ENCODE measurements at places on chromosomes 12 and 14.
A peak's percentile ranks its signal among the peaks of the same experiment; 100 is the strongest.

DNA sequence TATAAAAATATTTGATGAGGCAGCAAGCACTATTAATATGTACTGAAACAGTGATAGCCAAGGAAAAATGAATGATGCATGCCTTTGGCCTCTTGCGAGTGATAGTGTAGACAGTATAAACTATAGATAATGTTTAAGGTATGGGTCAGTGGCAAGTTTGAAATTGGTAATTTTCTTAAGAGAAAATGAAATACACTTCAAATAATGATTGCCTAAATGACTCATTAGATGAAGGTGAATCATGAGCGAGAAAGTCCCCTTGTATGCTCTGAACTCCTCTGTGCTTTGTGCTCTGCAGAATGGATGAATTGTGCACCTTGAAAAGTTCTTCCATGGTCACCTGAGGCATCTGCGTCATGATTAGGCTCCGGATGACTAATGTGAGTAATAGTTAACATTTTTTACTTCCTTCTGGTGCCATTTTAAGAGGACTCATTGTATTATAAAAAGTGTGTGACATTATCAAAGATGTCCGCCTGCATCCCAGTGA, 84.9 kb upstream of the RTL1 start:
- DNase-seq = no peak

GRCh38 chr14:21268617-21269251, 508 bp downstream of the HNRNPC start:
- peak; percentile 87 for DNase-seq

GRCh38 chr12:80509781-80510556, 65.9 kb downstream of the PTPRQ start:
- no peak for DNase-seq

DNA sequence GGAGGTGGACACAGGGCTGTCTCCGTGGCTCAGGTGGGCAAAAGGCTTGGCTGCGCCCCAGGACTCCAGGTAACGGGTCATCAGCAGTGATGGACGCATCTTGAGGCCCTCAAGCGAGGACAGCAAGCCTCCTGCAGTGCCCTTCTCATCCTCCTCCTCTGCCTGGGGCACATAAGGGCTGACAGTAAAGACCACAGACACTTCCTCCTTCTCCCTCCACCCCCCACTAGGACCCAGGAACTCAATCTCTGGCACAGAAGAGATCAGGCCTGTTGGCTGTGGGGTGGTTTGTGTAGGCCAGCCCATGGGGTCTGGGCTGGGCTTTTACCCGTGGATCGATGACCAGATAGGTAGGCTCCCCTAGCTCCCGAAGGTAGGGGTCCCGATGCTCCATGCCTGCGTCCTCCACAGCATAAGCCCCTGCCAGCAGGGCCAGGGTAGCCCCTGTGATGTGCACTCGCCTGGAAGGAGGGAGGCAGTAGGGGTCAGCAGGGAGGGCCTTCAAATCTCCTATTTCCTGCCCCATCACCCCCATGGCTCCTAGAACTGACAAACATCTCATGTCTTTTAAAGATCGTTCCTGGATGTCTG, 5.7 kb downstream of the ADCY4 start:
- DNase-seq = no peak

GRCh38 chr12:131380220-131380964, 330.5 kb upstream of the SFSWAP start:
- DNase-seq = no peak

- no peak for DNase-seq
Observed at GRCh38 chr14:95206534-95206933, 49.2 kb upstream of the DICER1 start.

DNA sequence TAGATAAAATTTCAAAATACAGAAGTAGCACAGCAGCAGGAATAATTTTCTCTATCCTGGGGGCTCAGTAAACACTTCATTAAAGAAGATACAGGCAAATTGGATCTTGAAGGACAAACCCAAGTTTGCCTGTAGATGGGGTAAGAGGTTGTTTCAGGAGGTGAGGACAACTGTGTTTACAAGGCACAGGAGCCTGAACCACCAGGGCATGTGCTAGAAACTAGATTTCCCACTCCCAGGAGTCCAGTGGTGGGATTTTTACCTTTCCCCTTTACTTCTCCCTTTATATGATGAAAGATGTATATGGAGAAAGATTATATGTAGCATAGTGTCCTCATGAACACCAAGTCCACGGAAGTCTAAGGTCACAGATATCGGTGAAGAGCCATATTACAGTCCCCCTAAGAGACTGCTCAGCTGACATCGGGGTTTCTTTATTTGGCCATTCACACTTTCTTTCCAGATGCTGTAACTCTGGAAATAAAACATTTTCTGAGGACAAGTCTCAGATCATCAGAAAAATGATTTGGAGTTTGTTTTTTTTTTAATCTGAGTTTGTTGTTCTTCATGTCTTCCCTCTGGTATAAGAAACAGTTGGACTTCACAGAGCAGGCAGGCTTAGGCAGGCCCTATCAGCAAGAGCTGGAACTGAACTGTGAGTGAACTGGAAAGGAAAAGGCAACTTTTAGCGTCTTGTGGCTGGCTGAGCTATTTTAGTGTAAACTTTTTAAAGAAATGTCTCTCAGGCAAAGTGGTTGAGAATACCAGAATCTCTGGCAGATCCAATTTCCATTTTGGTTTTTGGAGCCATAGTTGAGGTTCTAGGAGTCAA, 8.0 kb upstream of the EVL start:
- peak; percentile 78 for DNase-seq

GRCh38 chr12:131057211-131057721, 103.6 kb downstream of the ADGRD1 start:
- DNase-seq = no peak

- no peak for DNase-seq
Observed at GRCh38 chr12:127401536-127401935, 865.4 kb upstream of the TMEM132C start.

- DNase-seq = no peak
Observed at GRCh38 chr12:128388461-128389000, 121.6 kb downstream of the TMEM132C start.

- no peak for DNase-seq
Observed at GRCh38 chr14:54786838-54787237, 115.8 kb downstream of the GCH1 start.

DNA sequence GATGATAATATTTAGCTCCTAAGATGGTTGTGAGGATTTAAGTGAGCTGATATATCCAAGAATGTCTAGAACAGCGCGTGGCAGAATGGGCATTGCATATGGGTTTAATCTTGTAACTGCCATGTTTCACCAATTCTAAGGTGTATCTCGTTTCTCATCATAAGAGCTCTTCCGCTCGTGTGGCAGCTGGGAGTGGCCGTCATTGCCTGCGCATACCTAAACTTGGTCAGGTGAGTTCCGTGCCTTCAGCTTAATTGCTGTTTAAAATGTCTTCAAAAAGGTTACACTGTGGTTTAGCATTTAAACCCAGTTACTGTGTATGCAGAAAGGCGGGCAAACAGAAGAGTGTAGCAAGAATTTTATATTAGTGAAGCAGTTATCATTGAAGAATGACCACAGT, 4.5 kb upstream of the AQP2 start:
- no peak for DNase-seq

- no peak for DNase-seq
Observed at GRCh38 chr12:68455691-68456345, 123.7 kb upstream of the MDM1 start.

DNA sequence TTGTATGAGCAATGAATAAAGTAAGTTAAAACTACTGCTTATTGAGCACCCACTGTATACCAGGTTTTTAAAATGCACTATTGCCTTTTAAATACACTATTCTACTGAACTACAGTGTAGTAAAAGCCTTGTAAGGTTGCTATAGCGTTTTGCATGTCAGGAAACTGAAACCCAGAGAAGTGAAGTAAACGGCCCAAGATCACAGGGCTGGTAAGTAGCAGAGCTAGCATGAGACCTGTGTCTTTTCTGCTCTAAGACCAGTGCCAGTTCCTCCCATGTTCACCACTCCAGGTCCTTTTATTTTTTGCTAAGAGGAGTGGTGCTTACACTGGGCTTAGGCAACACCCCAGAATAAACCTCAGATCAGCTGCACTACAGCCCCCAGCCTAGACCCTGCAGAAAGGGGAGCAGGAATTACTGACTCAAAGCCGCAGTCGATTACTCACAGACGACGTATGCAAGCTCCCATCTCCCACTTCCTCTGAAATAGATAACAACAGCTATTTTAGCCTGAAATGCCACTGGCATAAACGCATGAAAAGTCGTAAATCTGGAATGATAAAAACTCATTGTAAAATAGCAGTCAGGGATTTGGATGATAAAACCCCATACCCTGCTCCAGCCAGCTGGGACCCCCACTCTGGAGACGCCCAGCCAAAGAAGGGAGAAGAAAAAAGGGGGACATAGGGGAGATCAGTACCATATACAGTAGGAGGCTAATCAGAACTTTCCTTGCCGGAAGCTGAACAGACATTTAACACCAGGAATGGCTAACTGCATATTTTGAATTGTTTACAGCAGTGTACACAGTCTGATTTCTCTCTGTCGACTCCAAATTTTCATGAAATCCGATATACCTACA, 108.3 kb downstream of the NUAK1 start:
- DNase-seq = no peak

GRCh38 chr12:132278401-132279183, 50.8 kb downstream of the GALNT9 start:
- DNase-seq = no peak

- no peak for DNase-seq
Observed at GRCh38 chr12:1827826-1828805, 7.8 kb downstream of the LRTM2 start.

- DNase-seq = peak; percentile 33
Observed at GRCh38 chr12:57166971-57167371, 19.6 kb upstream of the LRP1-AS start.

DNA sequence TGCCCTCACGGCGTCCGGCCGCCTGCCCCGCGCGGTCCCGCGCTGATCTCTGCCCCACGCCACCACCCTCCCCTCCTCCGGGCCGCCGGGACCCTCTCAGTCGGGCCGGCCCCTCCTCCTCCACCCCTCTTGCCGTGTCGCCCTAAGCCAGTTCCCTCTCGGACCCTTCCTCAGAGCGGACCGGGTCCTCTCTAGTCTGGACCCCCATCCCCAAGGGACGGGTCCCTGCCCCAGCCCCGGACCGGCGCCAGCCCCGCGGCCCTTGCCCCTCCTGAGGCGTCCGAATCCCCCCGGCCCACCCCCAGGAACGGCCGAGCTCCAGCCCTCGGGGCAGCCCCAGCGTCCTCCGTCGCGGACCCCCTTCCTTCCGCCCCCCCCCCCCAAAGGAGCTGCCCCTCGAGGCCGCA, 485 bp downstream of the PPP4R4 start:
- no peak for DNase-seq

Data from hematopoietic multipotent progenitor cell treated with erythropoietin and hydrocortisone succinate and interleukin-3 and kit ligand, for 6 days (in vitro differentiated cells).